ENCODE measurements at places on chromosomes 7 and 10.

DNA sequence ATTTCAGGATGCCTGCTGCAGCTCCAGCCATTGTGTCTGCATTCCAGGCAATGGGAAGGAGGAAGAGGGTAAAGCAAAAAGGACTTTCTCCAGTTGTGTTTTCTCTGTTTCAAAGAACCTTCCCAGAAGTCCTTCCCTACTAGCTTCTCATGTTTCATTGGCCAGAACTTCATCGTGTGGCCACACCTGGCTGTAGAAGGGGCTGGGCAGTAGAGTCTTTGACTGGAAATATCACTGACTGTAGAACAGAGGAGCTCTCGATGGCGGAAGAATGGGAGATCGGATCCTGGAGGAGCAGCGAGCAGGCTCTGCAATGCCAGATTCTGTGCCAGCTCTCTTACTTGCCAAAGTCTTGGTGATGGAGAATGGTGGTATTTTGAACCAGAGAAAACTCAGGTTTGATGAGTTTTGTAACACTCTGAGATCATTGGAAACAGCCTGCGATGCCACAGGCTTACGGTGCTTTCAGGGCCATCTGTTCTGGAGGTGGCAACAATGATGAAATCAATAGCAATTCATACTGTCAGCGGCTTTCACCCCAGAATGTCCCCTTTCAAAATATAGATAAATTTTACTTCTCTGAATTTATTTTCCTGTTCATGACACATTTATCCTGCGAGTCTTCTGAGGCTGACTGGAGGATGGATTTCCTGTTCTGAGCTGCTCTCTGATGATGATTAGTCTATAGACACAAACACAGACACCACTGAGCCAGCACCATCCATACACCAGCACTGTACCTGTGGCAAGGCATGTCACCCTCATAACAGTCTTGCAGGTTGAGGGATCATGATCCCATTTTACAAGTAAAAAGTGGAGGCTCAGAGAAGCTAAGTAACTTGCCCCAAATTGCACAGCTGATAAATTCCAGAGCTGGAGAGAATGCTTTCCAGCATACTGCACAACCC is 204.2 kb downstream of the EMX2 start:
- no peak for DNase-seq

DNA sequence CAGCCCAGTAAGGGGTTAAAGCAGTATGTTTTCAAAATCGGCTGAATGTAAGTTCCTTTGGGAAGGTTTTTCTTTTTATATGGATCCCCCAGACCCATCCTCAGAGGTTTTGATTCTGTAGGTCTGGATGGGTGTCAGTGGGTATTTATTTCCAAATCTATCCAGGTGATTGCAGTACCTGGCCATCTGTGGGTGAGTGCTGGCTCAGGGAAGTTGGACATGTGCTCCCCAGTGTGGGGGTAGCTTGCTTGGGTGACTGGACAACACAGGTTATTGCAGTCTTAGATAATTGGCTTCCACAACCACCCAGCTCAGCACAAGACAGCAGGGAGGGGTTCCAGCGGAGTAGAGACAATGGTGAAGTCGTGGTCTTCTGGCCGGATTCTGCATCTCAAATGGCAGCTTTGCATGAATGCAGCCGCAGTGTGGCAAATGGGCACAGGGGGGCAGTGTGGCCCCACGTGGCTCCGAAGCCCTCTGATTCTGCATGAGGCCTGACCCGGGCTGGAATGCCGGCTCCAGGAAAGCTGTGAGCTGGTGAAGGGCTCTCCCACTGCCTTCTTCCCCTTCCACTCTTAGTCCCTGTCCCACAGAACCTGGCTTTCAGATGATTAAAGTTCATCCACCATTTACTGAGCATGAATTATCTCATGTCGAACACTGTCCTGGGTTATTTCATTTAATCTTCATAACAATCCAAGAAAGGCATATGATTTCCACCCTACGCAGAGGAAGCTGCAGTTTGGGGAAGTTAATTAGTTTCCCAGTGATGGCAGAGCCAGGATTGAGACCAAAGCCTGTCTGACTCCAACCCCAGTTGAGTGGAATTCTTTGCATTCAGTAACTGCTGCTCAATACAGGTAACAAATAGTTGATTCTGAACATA is 64.5 kb upstream of the SYPL1 start:
- peak; percentile 88 for DNase-seq

DNA sequence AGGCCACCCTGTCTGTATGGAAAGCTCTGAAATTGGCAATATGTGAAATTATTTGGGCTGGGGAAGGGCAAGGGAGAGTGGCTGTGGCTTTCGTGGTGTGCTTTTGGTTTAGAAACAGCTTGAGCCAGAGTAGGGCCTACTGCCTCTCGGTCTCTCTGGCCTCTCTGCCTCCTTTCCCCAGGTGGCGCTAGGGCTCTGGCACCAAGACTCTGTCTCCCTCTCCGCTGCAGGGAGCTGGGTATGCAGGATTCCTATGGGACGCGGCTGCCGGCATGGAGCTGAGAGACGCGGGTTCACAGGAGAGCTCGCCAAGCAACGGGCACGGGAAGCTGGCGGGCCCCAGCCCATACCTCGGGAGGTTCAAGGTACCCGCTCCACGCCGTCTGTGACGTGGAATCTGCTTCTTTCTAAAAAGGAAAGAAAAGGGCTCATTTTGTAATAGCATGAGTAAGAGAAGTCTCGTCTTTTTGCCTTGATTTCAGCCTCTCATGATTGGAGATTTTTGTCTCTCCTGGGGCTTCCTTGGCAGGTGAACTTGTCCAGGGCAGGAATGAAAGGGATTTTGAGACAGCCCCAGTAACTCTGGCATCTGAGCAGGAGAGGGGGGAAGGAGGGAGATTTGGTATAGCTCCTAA is 105.1 kb upstream of the ANLN start:
- peak; percentile 72 for DNase-seq

DNA sequence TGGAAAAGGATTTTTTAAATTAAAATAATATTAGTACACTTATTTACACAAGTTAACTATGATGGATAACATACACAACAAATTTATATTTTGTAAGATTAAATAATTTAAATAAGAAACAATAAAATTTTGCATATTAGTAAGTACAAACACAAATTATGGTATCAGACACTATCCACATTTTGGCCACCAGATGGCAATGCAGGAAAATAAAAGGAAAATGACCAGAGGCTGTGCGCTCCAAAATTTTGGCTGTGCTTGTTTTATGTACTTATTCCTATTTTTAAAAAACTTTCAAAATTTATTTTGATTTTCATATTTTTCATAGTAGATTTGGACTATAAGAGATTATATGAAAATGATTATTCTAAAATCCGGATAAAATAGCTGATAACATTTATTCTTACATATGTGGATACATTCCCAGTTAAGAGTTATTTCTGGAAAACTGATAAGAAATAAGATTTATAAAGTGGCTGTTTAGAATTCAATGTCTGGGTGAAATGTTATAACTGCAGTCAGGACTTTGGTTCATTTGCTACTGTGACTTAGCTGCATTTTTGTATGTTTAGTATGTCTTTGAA is 274.7 kb upstream of the HGF start:
- DNase-seq, result peak; percentile 22

GRCh38 chr7:1645476-1645875 is 24.6 kb upstream of the ELFN1 start:
- DNase-seq, result no peak

- DNase-seq, result no peak
Observed at GRCh38 chr7:40316176-40316575, 181.4 kb downstream of the SUGCT start.

DNA sequence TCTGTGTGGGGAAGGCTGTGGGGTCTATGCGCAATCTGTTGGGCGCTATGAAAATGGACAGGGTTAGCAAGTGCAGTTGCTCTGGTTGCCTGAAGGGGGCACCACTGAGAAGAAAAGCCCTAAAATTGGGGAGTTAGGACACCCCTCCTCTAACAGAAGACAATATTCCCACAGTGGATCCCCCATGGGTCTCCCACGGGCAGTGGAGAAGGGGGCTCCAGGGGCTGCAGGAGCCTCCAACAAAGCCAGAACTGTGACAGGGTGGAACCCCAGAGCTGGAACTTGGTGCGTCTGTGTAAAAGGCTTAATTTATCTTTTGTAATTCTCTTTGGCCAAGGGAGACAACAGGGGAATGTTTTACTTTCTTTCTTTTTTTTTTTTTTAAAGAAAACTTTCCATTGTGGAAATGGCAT is 12.5 kb upstream of the COL13A1 start:
- DNase-seq, result no peak

DNA sequence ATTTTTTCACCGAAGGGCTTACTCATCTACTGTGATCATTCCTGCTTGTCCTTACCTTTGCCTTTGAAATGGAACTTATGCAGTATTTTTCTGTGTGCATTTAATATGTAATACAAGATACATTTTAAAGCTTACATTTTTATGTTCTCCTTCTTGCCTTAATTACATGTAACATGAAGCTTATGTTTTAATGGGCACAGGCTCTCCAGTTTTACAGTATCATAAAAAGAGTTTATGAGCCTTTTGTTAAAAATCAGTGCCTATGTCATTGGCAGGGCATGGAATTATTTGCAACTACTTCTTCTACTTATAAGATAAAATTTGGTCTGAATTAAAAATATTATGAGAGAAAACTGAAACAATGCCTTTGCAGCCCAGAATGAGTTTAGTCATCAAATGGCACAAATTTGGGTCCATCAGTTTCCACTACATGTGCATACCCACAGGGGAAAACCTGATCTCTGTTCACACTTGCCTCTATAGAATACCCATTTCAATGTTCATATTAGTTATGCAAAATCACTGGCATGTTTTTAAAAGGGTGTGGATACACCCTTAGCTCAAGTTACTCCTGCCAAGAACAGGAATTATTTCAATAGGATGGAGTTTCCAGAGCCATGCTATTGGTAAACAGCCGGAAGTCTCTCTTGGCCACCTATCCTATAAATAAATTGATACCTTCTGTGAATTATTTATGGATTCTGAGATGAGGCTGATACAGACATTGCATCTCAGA is 27.9 kb upstream of the WNT16 start:
- DNase-seq, result no peak

DNA sequence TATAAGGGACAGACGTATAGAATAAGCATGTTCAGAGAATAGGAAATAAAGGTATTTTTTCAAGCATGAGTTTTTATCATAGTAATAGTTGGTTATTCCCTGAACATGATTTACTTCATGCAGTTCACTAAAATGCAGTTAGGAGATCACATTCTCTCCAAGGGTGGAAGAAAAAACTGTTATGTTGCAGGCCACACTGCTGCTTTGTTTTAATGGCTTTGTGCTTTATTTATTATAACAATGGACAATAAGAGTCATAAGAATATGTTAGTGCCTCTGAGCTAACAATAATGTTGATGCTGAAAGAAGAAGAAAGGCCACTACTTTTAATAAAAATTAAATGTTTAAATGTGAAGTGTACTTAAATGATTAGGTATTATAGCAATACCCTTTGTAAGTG is 78.5 kb upstream of the GATAD1 start:
- DNase-seq, result no peak

GRCh38 chr7:151249034-151249731 is 689 bp upstream of the SMARCD3 start:
- DNase-seq, result peak; percentile 51

- no peak for DNase-seq
Observed at GRCh38 chr10:56874950-56875349, 513.9 kb upstream of the ZWINT start.

DNA sequence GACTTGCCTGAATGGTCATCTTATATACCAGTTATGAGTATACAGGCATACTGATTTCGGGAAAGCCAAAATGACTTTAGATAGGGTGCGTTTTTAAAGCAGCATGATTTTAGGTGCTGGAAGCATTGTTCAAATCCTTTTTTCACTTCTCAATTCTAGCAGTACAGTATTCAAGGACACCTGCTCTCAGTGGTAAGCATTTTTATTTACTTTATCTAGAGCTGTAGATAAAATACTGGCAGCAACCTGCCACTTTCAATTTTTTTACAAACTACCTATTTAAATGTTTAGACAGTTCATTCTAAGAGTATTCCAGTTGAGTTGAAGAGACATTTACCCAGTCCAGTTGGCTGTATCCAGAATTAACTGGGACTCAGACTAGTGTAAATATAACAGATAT is 33.6 kb downstream of the TMEM106B start:
- no peak for DNase-seq

GRCh38 chr7:157090485-157091165 is 48.1 kb upstream of the UBE3C start:
- no peak for DNase-seq

DNA sequence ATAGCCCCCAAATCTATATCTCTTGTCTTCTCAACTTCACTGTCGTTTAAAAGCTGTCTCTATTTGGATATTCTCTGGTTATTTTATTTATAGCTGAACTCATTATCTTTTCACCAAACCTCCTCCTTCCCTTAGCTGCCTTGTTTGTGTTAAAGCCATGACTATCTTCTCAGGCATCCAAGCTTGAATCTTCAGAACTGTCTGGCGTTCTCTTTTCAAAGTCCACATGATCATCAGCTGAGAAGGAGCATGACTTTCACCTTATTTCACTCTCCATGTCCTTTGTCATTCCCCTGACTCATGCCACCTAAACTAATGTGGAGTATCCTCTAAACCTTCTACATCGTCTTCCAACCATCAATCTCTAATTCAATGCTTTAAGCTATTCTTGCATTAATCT is 5.7 kb upstream of the GLCCI1 start:
- no peak for DNase-seq

DNA sequence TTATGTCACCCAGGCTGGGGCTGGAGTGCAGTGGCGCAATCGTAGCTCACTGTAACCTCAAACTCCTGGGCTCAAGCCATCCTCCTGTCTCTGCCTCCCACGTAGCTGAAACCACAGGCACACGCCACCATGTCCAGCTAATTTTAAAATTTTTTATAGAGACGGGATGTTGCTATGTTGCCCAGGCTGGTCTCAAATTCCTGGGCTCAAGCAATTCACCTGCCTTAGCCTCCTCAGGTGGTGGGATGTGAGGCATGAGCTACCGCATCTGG is 123.2 kb upstream of the PARD3 start:
- no peak for DNase-seq

DNA sequence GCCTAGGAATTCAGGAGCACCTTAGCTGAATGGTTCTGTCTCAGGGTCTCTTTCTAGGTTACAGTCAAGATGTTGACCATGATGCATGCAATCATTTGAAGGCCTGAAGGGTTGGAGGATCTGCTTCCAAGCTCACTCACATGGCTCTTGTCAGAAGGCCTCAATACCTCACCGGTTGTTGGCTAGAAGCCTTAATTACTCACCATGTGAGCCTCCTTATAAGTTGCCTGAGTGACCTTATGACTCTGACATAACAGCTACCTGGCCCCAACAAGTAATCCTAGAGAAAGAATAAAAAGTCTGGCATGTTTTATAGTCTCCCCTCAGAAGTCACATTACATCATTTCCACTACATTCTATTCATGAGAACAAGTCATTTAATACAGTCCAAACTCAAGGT is 3.4 kb upstream of the C1GALT1 start:
- DNase-seq, result peak; percentile 27
